Tongue (tissue), 3 donors: ENCODE measurements at places on chromosomes 3 and 15. TPM values are rescaled to one million over a fixed set of nuclear protein-coding genes. Genes with fewer than 3 reads are reported as not detected.

Gene ITIH4
- 10.1 TPM for total RNA-seq

Gene ECE2
- not detected for total RNA-seq

Gene SENP8
- total RNA-seq, result 4.7 TPM

Gene STIMATE
- 26.6 TPM for total RNA-seq

Gene CLASP2
- total RNA-seq, result 158 TPM

Gene CHST2
- total RNA-seq, result 15.0 TPM

Gene IL5RA
- 0.31 TPM for total RNA-seq

Gene LRRC34
- 4.3 TPM for total RNA-seq

Gene SLC38A3
- total RNA-seq, result 1.2 TPM

Gene CGNL1
- 20.6 TPM for total RNA-seq

Gene TPRG1
- 4.5 TPM for total RNA-seq

Gene TUSC7
- total RNA-seq, result not detected
